ENCODE measurements at places on chromosomes 1 and 21.

GRCh38 chr1:23798662-23799142 lies 1.9 kb downstream of the GALE start:
- no peak for DNase-seq

DNA sequence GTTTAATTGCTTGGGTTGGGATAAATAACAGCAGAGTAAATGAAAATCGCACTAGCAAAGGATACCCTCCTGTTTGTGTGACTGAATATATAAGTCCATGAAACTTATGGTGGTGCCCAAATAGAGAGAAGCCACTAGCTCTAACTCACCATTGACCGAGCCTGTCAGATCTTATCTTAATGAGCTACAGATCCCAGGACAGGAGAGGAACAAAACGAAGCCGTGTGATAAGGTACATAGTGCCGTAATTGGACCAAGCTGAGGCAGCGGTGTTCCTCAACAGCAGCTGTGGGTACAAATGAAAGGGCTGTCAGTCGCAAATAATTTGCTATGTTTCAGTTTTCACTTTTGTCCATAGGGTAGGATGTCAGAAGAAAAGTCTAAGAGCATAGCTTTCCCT lies 276.1 kb downstream of the PTBP2 start:
- no peak for DNase-seq

DNA sequence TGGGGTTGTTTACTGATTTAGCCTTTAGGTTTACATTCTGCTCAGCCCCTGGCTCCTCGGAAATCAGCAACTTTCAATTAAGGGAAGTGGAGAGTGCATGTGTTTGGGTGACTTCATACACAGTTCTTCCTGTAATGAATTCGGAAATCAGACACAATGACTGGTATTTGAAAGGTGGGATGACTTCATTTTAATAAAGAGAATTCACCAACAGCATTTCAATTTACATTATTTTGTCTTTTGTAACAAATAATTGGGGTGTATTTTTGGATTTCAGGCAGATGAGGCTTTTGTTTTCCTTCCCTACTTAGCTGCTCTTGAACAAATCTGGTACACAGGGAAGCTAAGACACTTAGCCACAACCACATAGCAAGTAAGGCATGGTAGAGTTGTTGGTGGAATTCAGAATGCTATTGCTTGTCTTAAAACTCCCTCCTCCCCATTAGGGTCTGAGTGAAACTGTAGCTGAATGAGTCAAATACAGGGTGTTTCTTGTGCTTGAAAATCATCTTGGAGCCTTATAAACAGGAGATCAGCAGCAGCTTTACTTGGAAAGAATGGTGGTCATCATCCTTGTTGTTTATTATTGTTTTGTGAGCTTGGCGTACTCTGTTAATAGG lies 917 bp downstream of the STX12 start:
- no peak for DNase-seq

DNA sequence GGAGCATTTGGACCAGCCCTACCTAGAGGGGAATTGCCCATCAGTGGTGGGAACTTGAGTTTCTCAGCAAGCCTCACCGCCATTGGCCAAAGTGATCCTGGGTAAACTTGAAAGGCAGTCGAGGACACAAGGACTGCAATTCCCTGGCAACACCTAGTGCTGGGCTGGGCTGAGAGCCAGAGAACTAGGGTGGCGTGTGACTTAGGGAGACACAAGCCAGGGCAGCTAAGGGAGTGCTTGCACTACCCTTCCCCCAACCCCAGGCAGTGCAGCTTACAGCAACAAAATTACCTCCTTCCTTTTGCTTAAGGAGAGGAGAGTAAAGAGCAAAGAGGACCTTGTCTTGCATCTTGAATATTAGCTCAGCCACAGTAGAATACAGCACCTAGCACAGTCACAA lies 176.9 kb upstream of the PRMT6 start:
- no peak for DNase-seq

DNA sequence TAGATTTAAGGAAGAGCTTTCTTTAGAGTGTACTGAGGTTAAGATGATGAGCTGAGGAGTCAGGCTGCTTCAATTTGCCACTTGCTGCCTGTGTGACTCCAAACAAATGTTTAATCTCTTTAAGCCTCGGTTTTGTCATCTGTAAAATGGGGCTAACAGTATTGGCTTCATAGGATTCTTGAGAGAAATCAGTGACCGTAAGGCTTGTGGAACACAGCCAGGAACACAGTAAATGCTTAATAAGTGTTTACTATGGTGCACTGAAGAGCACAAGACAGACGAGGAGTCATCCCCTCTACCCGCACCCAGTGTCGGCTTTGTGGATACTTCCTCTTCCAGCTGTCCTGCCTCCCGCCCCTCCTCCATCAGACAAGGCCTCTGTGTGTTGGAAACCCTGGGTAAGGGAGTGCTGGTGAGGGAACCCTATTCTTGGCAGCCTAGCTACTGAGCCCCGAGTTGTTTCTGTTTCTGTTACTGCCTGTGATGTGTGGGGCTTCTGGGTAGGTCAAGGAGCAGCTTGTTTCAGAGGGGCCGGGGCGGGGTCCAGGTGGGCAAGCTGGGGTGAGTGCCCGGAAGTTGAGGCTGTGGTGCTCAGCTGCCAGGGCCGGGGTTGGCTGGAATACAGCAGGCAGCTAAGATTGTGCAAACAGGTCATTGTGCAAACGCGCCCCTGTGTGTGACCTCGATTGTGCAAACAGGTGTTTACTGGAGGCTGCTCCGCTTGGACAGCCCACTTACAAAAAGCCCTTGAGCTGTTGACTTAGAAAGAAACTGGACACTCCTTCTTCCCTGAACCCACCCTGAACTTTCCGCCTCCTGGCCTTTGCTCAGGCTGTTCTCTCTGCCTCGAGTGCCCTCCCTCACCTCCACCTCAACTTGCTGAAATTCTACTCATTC lies 4.0 kb upstream of the CSF3R start:
- DNase-seq = no peak

GRCh38 chr1:49050041-49050440 lies 273.4 kb upstream of the BEND5 start:
- no peak for DNase-seq

GRCh38 chr1:32695098-32695904 lies 7.3 kb downstream of the SYNC start:
- no peak for DNase-seq

DNA sequence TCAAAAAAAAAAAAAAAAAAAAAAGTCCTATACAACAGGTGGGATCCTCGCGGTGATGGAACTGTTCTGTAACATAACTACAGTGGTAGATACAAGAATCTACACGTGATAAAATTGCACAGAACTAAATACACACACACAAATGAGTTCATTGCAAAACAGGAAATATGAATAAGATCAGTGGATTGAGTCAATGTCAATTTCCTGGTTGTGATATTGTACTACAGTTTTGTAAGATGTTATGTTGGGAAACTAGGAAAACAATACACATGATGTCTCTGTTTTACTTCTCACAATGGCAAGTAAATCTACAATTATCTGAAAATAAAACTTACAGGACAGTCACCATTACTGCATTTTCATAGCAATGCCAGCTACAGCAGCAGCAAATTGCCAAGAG lies 59.8 kb downstream of the ITGB3BP start:
- no peak for DNase-seq

DNA sequence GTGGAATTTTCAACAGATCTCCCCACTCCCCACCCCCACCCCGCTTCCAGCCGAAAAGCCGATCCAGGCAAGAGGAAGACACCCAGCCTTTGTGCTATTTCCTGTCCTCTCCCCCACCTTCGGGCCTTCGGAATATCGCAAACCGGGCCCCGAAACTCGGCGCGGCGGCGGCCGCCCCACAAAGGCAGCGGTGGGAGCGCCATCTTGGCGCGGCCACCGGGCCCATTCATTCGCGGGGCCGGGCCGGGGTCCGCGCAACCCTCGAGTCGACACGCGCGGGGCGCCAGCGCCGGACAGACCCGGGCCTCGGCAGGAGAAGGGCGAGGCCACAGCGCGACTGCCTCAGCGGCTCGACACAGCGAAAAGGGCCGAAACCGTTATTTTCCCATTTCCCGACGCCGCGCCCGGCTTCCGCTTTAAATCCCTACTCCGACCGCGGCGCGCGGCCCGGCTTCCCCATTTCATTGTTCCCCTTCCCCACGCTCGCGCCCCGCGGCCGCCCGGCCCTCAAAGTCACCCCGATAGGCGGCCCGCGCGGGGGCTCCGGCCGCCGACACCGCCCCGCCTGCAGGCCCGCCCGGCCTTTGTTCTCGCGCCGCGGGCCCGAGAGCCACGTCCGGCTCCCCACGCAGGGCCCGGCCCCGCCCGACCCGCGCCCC lies 911 bp downstream of the GNB1 start:
- DNase-seq = no peak

- no peak for DNase-seq
Observed at GRCh38 chr1:25610822-25611630, 5.6 kb upstream of the MAN1C1 start.

- DNase-seq = no peak
Observed at GRCh38 chr1:93774707-93775106, 93.1 kb upstream of the BCAR3 start.

- no peak for DNase-seq
Observed at GRCh38 chr1:115456441-115456961, 118.5 kb upstream of the NGF start.

DNA sequence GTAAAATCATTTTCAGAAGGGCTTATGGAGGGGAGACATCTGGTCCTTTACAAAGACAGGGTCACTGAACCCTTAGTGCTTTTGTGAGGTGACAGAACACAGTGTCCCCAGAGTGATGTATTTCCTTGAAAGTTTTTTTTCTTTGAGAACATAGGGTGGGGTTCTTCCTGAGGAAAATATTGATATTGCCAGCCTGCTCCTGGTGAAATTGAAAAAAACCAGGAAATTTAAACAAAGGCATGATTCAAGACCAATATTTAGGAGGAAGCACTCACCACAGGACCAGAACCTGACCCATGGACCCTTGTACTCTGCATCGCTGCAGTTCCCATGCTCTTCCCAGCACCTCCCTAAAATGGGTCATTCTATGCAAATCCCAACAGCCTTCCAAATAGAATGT lies 63.7 kb downstream of the ST6GALNAC3 start:
- no peak for DNase-seq

GRCh38 chr1:205438213-205439158 lies 16.6 kb upstream of the LEMD1 start:
- DNase-seq = no peak

- DNase-seq = no peak
Observed at GRCh38 chr1:196558411-196558810, 49.8 kb downstream of the KCNT2 start.

DNA sequence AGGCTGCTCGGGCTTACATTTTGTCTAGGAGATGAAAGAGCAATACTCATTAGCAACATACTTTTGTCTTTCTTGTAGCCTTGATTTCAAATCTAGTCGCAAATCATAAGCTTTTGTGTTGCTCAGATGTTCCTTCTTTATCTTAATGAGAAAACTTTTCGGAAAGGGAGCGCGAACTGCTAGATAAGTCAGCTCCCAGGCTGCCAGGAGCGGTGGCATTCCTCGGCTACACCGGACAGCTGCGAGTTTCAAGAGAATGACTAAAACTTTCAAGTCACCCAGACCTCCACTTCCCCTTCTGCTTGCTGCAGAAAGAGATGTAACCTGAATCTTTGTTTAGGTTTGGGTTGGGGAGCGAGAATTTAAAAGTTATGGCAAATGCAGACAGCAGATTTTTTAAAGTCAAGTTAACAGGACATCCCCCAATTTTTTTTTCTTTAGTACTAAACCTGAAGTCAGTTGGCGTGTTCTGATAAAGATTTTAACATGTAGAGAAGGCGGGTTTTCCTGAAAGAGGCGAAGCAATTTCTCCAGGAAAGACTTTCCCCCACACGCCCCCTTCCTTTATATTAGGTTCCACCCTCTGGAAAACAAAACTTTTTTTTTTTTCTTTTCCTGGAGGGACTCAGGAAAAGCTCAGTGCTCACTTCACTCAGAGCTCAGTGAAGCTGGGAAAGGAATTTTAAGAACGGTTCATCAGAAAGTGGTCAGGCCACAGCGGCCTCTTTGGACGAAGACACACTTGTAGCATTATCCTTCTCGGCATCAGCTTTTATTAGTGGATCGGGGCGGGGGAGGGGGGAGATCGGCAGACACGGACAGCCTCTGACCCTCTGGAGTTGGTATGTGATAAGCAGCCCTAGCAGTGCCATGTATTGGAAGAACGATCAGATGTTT lies at the start of gene LHX8:
LHX8 (plus strand) TSS at position 639 of the 897 bp plus-strand sequence. CDS start 2,227 bp downstream, outside the sequence.
- DNase-seq = no peak

DNA sequence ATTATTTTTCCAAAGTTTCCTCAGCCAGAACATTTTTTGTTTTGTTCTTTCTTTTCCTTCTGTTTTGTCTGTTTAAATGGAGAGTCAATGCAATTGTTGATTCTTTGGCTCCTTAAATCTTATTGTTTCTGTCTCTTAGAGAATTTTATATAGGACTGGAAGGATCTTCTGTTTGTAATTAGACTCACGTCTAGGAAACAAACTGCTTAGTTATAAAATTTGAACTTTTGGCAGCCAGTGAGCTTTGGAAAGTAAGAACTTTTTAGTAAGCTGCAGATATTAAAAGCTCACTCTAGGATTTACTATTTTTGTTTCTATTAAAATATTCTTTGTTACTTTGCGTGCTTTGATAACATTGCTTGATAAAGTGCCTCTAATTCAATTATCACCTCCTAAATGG lies 109.8 kb upstream of the HNRNPU start:
- DNase-seq = no peak

DNA sequence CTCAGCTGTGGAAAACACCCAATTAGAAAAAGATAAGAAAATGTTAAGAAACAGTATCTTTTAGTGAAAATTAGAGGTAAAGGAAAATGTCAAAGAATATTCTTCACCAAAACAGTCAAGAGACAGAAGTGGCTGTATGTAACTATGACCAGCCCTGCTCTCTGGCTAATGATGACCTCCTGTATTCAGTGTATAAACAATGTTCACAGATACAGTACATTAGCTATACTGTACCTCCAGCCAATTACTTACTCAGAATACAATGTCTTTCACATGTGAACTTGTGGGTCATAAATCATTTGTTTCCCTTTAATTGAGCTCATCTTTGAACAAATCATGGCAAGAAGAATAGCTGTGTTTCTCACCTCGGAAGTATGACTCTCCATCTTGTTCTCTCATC lies 432.0 kb downstream of the LMO4 start:
- DNase-seq = no peak

DNA sequence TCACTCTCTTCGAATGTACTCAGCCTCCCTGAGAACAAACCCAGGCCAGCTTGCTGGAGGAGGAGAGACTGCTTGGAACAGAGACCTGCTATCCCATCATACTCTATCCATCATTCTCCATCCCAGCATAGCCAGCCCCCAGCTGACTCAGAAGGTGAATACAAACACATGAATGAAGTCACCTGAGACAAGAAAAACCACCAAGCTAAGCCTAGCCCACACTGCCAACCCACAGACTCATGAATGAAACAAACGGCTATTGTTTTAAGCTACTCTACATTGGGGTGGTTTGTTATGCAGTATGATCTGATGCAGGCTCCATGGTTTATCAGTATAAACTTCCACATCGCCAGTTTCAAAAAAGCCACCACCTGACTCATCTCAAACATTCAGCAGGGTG lies 395.6 kb downstream of the SETD4 start:
- no peak for DNase-seq

- DNase-seq = no peak
Observed at GRCh38 chr1:235863699-235864093, 3.0 kb downstream of the LYST start.

DNA sequence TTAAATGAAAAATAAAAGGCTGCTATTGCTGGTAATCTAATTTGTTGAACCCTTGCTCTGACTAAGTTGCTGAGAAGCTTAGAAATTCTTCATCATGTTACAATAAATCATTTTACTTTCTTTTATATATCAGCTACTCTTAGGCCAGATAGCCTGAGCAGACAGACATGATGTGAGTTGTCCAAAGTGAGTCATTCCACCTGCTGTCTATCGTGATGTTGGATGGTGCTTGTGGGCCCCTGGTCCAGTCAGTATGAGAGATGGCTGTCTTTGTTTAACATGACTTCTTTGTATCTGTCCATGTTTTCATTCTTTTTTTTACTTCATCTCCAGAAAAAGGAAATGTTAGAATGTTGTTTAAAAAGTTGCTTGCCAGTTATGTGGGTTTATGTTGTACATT lies 188.8 kb downstream of the ADGRL2 start:
- DNase-seq = no peak

All from stimulated activated CD8-positive, alpha-beta memory T cell treated with anti-CD3 and anti-CD28 coated beads, Interleukin-7, amount 100 ng/mL, for 48 hours (primary cell).